ENCODE measurements at places on chromosomes 1 and 21.

- DNase-seq = no peak
Observed at GRCh38 chr1:11856698-11857097, 2.0 kb downstream of the NPPB start.

DNA sequence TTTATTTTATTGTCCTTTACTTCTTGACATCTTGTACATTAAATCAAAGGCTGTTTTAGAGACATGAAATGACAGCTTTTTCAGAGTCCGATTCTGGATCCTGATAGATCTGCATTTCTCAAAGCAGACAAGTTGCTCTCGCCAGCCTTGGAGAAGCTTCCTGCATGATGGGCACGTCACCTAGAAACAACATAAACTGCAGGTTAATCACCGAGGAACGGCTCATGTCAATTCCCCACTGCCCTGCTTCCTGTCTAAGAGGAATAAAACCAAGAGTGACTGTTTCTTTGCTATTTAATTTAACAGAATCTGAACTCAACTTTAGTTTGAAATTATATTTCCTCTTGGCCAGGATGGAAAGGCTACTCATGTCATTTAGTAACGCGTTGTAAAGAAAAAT, 77.0 kb downstream of the RWDD3 start:
- no peak for DNase-seq

- no peak for DNase-seq
Observed at GRCh38 chr21:22223385-22223784, 1225.2 kb downstream of the NCAM2 start.

DNA sequence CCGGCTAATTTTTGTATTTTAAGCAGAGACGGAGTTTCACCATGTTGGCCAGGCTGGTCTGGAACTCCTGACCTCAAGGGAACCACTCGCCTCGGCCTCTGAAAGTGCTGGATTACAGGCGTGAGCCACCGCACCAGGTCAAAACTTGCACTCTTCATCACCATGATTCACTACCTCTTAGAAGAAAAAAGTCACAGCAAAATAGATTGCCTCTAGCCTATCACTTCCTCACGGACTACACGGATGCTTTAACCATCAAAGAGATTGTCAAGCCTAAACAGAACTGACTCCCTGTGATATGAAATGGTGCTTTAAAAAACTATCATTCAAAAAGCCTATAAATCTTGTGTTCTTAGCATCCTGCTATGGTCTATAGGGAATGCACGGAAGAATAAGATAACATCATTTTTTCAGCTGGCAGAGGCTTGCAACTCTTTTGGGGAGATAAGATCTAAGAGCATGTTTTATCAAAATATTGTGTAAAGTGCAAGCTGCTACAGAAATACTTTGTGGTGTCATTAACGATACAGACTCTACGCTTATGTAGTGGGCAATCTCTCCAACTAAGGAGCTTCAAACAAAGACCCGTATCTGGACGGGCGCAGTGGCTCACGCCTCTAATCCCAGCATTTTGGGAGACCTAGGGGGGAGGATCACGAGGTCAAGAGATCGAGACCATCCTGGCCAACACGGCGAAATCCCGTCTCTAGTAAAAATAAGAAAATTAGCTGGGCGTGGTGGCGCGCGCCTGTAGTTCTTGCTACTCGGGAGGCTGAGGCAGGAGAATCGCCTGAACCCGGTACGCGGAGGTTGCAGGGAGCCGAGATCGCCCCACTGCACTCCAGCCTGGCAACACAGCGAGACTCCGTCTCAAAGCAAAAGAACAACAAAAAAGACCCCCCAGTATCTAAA, 966 bp downstream of the TFB2M start:
- no peak for DNase-seq

GRCh38 chr1:31127266-31127665, 61.7 kb upstream of the PUM1 start:
- DNase-seq = no peak

DNA sequence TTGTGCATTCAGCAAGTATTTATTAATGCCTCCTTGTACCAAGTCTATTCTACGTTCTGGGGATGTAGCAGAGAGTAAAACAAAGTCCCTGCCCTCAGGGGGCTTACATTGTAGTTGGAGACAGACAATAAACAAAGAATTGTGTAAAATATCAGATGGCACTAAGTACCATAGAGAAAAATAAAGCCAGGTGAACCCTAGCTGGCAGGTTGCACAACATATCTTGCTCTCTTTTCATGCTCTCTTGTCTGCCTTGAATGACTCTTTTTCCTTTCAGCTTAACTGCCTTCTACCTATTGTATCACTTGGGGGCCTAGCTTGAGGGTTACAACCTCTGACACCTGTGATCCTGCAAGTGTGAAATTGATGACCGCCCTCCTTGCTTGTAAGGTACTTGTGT, 20.7 kb upstream of the FASLG start:
- DNase-seq = no peak

GRCh38 chr1:113042285-113043143, 30.5 kb upstream of the LRIG2 start:
- DNase-seq = peak; percentile 39

DNA sequence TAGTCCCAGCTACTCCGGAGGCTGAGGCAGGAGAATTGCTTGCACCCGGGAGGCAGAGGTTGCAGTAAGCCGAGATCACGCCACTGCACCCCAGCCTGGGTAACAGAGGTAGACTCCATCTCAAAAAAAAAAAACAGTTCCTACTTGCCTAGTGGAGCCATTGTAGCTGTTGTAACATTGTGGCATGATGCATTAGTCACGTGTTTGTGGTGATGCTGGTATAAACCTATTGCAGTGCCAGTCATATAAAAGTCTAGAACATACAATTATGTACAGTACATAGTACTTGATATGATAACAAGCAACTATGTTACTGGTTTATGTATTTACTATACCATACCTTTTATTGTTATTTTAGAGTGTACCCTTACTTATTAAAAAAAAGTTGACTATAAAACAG, 16.2 kb downstream of the KYAT3 start:
- no peak for DNase-seq

- no peak for DNase-seq
Observed at GRCh38 chr1:175629318-175629694, 114.1 kb downstream of the TNR start.

DNA sequence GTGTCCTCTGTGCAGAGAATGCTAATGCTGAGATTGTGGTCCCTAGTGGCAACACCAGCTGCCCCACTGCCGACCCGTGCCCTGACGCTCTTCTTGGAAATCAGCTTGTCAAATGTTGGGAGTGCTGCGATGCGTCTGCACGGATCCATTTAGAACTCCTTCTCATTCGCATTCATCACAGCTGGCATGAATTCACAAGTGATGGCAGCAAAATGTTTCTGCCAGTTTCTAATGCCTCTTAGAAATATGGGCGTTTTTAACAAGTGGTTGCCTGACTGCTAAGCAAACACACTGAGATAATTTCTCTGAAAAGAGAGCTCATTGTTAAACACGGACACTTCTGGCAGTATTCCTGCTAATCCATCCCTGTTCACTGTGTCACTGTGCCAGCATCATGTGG, 131.9 kb upstream of the KCNJ6 start:
- DNase-seq = peak; percentile 97

- DNase-seq = no peak
Observed at GRCh38 chr1:26922901-26923300, 1.4 kb downstream of the NUDC start.

- no peak for DNase-seq
Observed at GRCh38 chr1:117674521-117675400, 68.9 kb downstream of the TENT5C start.

- no peak for DNase-seq
Observed at GRCh38 chr21:45166931-45167330, 92.6 kb downstream of the ADARB1 start.

GRCh38 chr1:10171105-10171767, 39.1 kb upstream of the KIF1B start:
- no peak for DNase-seq

- DNase-seq = no peak
Observed at GRCh38 chr1:211932933-211933254, 102.3 kb upstream of the LPGAT1 start.

DNA sequence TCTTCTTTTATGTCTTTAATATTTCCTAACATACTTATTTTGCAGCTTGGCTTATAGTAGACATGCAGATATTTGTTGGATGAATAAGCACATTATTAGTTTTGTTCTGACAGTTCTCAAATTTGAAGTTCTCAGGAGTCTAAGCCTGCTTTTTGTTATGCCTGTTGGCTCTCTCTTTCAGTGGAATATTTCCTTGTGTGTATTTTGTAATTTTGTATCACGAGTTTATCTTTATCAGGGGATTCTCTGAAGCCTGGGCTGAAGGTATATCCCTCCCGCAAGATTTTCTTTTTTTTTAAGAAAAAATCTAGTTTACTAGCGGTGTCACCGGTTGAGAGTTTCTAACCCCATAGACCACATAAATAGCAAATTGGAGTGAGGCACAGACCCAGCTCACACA, 105.9 kb downstream of the RGL1 start:
- DNase-seq = no peak

- peak; percentile 78 for DNase-seq
Observed at GRCh38 chr1:180358649-180359048, 128.6 kb downstream of the LHX4 start.

GRCh38 chr1:75431843-75432242, 179.1 kb downstream of the SLC44A5 start:
- no peak for DNase-seq

DNA sequence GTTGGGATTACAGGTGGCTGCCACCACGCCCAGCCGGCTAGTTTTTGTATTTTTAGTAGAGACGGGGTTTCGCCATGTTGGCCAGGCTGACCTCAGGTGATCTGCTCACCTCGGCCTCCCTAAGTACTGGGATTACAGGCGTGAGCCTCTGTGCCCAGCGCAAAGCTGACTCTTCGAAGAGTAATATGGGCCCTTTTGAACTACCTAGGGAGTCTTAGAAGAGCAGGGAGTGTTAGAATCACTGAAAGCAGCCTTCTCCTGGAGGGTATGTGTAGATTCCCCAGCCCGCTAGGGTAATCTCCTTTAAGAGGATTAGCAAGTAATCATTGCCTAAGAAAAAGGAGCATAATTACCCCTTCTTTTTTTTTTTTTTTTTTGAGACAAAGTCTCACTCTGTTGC, 6.5 kb upstream of the MAST2 start:
- no peak for DNase-seq

GRCh38 chr1:117846674-117847425, 82.6 kb downstream of the GDAP2 start:
- no peak for DNase-seq

GRCh38 chr1:178536329-178536728, 23.4 kb downstream of the TEX35 start:
- no peak for DNase-seq

DNA sequence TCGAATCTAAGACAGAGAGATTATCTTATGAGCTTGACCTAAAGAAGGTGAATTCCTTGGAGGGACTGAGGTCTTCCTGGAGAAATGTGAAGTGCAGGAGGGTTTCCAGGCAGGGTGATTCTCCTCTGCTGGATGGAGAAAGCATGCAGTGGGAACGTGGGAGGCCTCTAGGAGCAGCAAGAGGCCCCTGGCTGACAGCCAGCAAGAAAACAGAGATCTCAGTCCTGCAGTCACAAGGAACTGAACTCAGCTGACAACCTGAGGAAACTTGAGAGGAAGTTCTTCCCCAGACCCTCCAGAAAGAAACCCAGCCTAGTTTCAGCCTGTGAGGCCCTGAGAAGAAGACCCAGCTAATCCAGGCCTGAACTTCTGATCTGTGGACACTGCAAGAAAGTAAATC, 345.9 kb downstream of the FAM72C start:
- DNase-seq = no peak

GRCh38 chr1:36089393-36090121, 865 bp downstream of the ADPRS start:
- no peak for DNase-seq

DNA sequence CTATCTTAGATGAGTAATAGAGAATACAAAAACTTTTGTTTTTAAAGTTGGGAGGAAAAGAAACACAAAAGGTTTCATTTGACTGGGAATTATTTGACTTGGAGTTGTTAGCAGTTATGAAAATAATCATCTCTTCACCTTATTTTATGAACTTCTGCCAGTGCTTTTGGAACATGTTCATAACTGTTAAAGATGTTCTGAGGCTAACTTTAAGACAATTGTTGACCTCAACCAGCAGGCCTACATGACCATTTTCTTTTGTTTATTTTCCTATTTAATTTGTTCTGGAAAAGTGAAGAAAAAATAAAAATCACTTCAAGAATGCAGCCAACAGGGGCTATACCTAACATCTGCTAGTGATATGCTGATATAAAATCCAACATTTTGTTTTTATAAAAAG, 37.4 kb downstream of the JAM2 start:
- no peak for DNase-seq

DNA sequence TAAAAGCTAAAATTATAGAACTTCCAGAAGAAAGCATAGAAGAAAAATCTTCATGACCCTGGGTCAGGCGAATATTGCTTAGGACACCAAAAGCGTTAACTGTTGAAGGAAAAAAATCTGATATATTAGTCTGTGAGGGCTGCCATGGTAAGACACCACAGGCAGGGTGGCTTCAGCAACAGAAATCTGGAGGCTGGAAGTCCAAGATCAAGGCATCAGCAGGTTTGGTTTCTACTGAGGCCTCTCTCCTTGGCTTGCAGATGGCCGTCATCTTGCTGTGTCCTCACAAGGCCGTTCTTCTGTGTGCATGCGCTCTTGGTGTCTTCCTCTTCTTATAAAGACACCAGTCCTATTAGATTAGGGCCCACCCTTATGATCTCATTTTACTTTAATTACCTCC, 14.5 kb downstream of the IFNLR1 start:
- DNase-seq = no peak

DNA sequence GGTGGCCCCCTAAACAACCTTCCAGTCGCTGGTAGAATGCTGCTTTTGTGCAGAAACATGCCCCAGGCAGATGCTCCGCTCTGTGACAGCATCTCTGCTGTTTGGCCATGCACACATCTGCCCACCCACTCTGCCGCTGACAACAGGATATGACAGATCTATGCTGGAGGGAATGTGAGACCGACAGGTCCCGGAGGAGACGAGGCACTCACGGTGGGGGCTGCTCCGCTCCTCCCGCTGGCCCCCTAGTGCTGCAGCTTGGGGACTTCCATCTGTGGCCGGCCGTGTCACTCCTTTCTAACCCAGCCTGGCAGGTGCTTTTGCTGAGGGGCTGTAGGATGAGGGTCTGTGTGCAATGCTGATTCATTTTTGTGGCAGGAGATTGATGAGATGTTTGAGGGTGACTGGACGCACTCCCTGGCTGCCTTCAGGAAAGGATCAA, 49.1 kb upstream of the DMRTB1 start:
- no peak for DNase-seq

GRCh38 chr1:244054247-244054923, 3.3 kb downstream of the ZBTB18 start:
- no peak for DNase-seq

DNA sequence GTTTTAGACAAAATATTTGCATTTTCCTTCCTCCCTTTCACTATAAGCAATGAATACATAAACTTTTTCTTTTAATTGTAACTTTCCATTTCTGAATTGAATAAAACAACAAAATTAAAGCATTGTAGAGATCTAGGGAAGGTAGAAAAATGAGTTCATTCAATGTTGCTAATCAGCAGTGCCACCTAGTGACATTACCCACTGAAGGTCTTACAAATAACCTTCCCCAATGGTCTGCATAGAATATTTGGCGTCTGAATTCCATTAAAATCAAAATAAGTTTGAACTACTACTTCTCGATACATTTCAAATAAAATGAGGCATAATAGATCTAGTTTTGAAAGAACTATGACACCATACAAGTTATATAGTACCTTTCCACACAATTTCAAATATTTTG, 19.6 kb downstream of the FH start:
- DNase-seq = peak; percentile 22

GRCh38 chr1:40059338-40059959, 18.9 kb downstream of the CAP1 start:
- DNase-seq = no peak
